Thoracic aorta (tissue), 2 donors: ENCODE measurements at places on chromosomes 3 and 15. TPM values are rescaled to one million over a fixed set of nuclear protein-coding genes. Genes with fewer than 3 reads are reported as not detected.

GRCh38 chr15:44657378-44657777, 6.1 kb downstream of the SPG11 start:
- H3K36me3 ChIP-seq = peaks cover 10% of the 10 kb centered on the region
- H3K27me3 ChIP-seq = no peaks in the 10 kb centered on the region
- DNase-seq = no peak
- peaks cover 9% of the 10 kb centered on the region for H3K4me1 ChIP-seq

DNA sequence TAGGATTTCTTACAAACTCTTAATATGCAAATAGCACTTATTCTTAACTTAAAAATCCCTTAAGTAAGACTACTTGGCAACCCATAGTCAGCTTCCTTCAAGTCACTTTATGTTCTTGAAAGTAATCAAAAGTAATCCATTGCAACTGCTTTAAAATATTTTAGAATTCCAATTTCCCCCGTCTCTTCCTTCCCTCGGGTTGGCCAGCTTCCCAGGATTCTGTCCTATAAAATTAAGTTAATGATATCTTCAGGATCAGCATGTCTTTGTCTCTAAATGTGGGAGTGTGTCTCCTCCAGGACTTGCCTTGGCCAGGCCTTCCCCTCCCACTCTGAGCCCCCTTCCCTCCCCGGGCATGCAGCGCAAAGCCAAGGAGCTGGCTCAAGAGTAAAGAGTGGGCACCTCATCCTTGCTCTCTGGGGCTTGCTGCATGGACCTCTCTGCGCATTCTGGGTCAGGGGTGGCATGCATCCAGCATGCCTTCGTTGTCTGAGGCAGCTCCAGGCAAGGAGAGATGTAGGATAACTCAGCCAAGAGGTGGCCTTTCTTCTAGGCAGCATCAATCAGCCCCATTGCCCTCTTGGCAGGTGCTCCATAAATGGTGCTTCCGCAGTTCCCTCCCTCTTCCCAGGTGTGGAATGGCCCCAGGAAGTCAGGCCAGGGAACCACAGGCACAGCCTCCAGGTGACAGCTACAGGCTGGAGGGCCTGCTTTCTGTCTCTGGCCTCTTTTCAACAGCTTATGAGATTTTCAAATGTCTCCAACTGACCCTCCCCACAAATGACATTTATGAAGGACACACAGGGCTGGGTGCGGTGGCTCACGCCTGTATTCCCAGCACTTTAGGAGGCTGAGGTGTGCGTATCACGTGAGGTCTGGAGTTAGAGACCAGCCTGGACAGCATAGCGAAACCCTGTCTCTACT, 108.7 kb upstream of the ALDH1A3 start:
- H3K4me3 ChIP-seq = no peak overlapping the region
- no peaks in the 10 kb centered on the region for H3K4me1 ChIP-seq
- DNase-seq = no peak

DNA sequence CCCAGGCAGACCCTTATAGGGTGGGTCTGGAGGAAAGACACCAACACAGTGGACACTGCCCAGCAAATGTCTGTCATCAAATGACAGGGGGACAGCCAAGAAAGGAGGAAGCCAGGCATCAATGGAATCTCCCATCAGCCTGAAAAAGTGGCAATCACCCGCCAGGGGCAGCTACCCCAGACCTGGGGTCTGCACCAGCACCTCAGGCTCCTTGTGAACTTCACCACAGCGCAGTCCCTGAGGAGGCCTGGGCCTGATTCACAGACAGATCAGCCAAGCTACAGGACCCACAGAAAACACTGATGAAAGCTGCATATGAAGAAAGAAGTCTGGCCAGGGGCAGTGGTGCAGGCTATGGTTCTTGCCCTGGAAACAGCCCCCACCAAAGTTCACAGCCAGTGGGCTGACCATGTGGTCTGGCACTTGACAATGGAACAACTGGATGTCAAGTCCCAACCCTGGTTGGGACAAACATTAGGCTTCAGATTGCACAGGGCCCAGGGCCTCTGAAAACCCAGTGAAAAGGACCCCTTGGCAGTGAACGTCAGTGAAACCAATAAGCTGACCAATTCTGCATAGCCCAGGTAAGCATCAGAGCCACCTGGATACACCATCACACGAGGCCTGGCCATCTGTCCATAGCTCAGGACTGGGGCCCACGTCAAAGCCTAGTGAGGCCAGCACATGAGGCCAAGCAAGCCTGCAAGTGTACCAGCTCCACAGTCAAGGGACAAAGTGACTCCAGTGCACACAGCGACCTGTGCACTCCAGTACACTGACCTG, 29.1 kb downstream of the ALS2CL start:
- H3K36me3 ChIP-seq = no peaks in the 10 kb centered on the region
- H3K27me3 ChIP-seq = no peaks in the 10 kb centered on the region
- DNase-seq = no peak
- H3K4me1 ChIP-seq = peaks cover 4% of the 10 kb centered on the region

- no peaks in the 10 kb centered on the region for H3K36me3 ChIP-seq
- H3K4me1 ChIP-seq = no peaks in the 10 kb centered on the region
Measured at GRCh38 chr15:78374436-78375393, 34.6 kb downstream of the CRABP1 start.

DNA sequence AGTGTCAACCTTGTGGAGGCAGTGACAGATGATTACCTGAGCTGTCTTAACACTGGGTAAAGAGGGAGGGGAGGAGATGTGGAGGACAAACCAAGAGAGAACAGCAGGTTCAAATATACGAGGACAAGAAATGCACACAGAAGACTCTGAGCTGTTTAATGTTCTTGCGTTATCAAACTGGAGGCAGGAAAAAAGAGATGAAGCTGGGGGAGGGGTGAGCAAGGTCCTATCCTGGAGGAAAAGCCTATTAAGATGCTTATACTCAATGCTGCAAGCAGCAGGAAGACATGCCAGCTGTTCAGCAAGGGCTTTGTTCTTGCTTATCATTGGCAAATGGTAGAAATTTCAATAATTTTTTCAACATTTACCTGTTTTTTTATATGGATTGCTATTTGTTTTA, 345.7 kb upstream of the TRIM42 start:
- H3K36me3 ChIP-seq = no peaks in the 10 kb centered on the region
- no peak overlapping the region for H3K27ac ChIP-seq
- no peaks in the 10 kb centered on the region for H3K4me1 ChIP-seq
- no peak overlapping the region for H3K4me3 ChIP-seq
- H3K27me3 ChIP-seq = no peaks in the 10 kb centered on the region

- no peaks in the 10 kb centered on the region for H3K36me3 ChIP-seq
- H3K27ac ChIP-seq = no peak overlapping the region
- no peak for DNase-seq
- H3K4me3 ChIP-seq = no peak overlapping the region
- H3K4me1 ChIP-seq = no peaks in the 10 kb centered on the region
Measured at GRCh38 chr3:166013073-166013679, 176.0 kb upstream of the BCHE start.

DNA sequence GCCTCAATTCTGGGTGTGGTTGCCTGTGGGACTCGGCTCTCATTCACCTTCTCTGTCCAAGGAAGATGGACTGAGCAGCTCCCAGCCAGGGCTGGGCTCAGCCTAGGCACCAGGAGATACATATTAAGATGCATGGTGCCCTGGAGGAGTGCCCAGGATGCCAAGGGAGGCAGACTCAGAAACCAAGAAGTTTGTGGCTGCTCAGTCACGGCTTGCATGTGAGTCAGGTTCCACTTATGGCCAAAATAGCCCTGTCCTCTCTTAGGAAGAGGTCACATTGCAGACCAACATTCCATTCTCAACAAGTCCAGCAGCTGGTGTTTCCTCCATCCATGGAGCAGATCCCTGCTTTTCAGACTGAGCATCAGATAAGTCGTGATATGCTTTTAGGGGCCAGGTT, 21.8 kb downstream of the CDCP1 start:
- H3K27me3 ChIP-seq = no peaks in the 10 kb centered on the region
- H3K27ac ChIP-seq = peak overlapping the region; percentile 88
- peaks cover 25% of the 10 kb centered on the region for H3K4me1 ChIP-seq
- DNase-seq = no peak
- no peaks in the 10 kb centered on the region for H3K36me3 ChIP-seq

- no peaks in the 10 kb centered on the region for H3K36me3 ChIP-seq
- DNase-seq = no peak
- no peak overlapping the region for H3K27ac ChIP-seq
Measured at GRCh38 chr3:81953111-81953510, 191.7 kb upstream of the GBE1 start.

- no peaks in the 10 kb centered on the region for H3K27me3 ChIP-seq
- no peak for DNase-seq
- H3K4me3 ChIP-seq = peak overlapping the region; percentile 88
- H3K27ac ChIP-seq = peak overlapping the region; percentile 99
Measured at GRCh38 chr3:33717616-33717865, 513 bp downstream of the CLASP2 start.

- H3K27me3 ChIP-seq = no peaks in the 10 kb centered on the region
- H3K4me1 ChIP-seq = peaks cover 33% of the 10 kb centered on the region
- DNase-seq = no peak
- H3K4me3 ChIP-seq = no peak overlapping the region
Measured at GRCh38 chr3:65979731-65980130, 59.0 kb downstream of the MAGI1 start.

DNA sequence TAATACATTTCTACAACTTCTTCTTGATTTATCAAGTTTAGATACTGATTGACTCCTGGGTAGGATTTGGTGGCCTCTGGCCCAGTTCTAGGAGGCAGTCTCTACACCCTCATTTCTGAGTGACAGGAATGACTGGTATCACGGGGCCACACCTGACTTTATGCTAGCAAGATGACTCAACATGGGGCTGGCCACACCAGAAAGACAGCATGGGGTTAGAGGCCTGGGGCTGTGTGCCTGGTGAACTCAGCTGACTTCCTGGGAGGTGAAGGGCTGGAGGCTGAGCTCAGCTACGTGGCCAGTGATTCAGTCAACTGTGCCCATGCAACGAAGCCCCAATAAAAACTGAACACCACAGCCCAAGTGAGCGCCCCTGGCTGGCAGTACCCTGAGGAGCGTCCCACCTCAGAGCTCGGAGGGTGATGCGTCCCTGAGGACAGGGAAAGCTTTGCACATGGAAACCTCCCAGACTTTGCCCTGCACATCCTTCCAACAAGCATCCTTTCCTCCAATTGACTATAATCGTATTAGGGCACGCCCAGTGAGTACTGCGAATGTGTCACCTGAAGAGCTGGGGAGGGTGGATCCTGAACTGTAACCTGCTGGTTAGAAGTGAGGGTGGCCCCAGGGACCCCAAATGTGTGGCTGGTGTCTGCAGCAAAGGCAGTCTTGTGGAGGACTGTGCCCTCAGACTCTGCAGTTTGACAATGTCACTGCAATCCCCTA, 57.2 kb downstream of the NIPA2 start:
- no peak for DNase-seq
- H3K27me3 ChIP-seq = no peaks in the 10 kb centered on the region
- no peaks in the 10 kb centered on the region for H3K4me1 ChIP-seq
- peaks cover 36% of the 10 kb centered on the region for H3K36me3 ChIP-seq

DNA sequence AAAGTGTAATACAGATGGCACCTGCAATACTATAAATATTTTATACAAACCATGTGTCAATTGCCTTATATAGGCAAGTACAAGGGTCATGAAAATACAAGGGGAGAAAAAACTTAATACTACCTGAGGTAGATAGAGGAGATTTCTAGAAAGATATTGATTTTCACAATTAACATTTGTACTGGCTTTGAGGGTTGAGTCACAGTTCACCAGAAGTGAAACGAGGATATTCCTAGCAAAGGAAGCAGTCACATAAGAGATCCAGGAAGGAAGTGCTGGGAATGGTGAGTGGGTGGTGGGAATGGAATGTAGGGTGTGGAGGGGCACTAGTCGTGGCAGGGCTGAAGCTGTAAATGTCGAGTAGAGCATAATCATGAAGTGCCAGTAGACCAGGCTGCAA, 108.7 kb downstream of the P2RY1 start:
- H3K4me3 ChIP-seq = no peak overlapping the region
- H3K4me1 ChIP-seq = no peaks in the 10 kb centered on the region
- no peak for DNase-seq
- no peaks in the 10 kb centered on the region for H3K36me3 ChIP-seq
- H3K27me3 ChIP-seq = no peaks in the 10 kb centered on the region

- H3K4me1 ChIP-seq = peaks cover 6% of the 10 kb centered on the region
- DNase-seq = no peak
- no peak overlapping the region for H3K4me3 ChIP-seq
- no peaks in the 10 kb centered on the region for H3K27me3 ChIP-seq
- H3K27ac ChIP-seq = no peak overlapping the region
- H3K36me3 ChIP-seq = peaks cover 13% of the 10 kb centered on the region
Measured at GRCh38 chr3:149005416-149005815, 14.1 kb downstream of the GYG1 start.

DNA sequence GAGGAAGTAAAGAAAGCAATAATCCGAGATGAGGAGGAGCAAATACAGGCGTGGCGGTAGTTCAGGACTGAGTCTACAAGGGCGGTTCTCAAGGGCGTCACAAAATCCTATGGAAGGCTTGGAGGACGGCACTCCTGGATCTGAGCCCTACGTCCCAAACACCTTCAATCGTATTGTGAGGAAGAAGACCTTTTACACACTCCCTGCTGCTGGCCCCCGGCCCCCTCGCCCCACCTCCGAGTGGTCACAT, 747 bp downstream of the PLD1 start:
- H3K36me3 ChIP-seq = no peaks in the 10 kb centered on the region
- no peaks in the 10 kb centered on the region for H3K27me3 ChIP-seq
- no peak for DNase-seq

- H3K4me3 ChIP-seq = no peak overlapping the region
- no peaks in the 10 kb centered on the region for H3K4me1 ChIP-seq
- H3K27ac ChIP-seq = no peak overlapping the region
Measured at GRCh38 chr15:39052323-39052705, 487.7 kb upstream of the RASGRP1 start.

DNA sequence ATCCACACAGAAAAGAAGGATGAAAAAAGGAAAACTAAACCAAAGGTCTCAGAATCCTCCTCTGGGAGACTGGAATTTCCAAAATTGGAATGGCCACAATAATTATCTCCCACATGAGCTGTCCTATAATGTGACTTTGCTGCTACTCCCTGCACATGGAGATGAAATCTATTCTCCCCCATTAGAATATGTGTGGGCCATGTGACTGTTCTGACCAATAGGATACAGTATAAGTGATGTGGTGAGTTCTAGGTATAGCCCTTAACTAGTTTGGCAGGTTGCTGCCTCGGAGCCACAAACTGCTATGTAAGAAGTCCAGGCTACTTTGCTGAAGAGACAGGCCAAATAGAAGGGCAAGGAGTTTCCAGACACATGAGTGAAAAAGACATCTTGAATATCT, 5.2 kb downstream of the TRIM59 start:
- H3K4me3 ChIP-seq = no peak overlapping the region
- H3K27me3 ChIP-seq = no peaks in the 10 kb centered on the region
- H3K4me1 ChIP-seq = peaks cover 14% of the 10 kb centered on the region
- no peak overlapping the region for H3K27ac ChIP-seq
- H3K36me3 ChIP-seq = no peaks in the 10 kb centered on the region
- no peak for DNase-seq

DNA sequence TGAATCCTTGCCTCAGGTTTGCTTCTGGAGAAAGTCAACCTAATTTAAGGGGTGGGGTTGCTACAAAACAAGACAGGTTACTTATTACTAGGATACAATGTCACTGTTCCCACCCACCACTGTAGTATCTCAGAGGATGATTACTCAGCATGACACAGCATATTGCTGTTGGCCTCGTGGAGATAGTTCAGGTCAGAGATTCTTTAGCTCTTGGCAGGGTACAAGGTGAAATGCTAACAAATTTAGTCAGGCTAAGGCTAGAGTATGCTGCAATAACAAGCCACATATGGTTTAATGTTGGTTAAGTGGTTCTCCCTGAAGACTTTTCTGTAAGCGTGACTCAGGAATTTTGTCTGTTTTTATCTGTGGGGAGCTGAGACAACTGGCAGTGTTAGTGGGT, 161.8 kb downstream of the EDEM1 start:
- H3K27me3 ChIP-seq = no peaks in the 10 kb centered on the region
- H3K4me1 ChIP-seq = no peaks in the 10 kb centered on the region
- H3K4me3 ChIP-seq = no peak overlapping the region
- H3K27ac ChIP-seq = no peak overlapping the region

The GPR87 gene
- total RNA-seq = not detected

The CLDN16 gene
- total RNA-seq = not detected

The CCR8 gene
- total RNA-seq = not detected

The ALDH1L1 gene
- total RNA-seq = 62.5 TPM

The GOLGA8M gene
- 0.81 TPM for total RNA-seq

The PLA2G4D gene
- not detected for total RNA-seq

The EFHB gene
- total RNA-seq = 0.42 TPM
